ENCODE measurements at places on chromosomes 2 and 18. TPM values are rescaled to one million over a fixed set of nuclear protein-coding genes. Genes with fewer than 3 reads are reported as not detected.

POLR1A gene
- 2.7 TPM for polyA plus RNA-seq

CCDC74A gene
- polyA plus RNA-seq, result not detected

CYTIP gene
- polyA plus RNA-seq, result 83.6 TPM

INHBB gene
- not detected for polyA plus RNA-seq

AFF3 gene
- 85.9 TPM for polyA plus RNA-seq

EPB41L3 gene
- 0.39 TPM for polyA plus RNA-seq

VWC2L gene
- polyA plus RNA-seq, result not detected

RANBP2 gene
- 15.9 TPM for polyA plus RNA-seq

EPB41L5 gene
- polyA plus RNA-seq, result 3.9 TPM

MAP2 gene
- 3.4 TPM for polyA plus RNA-seq
